ENCODE measurements at places on chromosomes 5 and 9.

DNA sequence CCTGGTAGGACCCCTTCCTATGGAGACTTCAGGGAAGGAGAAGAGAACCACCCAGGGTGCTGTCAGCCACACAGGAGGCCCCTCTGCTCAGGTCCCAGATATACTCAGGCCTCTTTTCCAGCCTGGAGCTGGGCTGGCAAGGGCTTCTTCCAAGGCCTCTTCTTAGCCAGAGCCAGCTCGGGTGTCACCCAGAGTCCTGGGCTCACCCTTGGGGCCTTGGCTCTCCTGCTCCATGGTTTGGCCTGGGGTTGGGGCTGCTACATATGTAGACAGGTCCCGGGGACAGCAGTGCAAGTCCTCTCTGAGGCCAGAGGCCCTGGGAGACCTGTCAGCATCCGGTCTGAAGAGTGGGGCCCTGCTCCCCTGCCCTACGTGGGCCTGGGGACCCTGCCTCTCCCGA is 22.8 kb downstream of the PAEP start:
- ATAC-seq: no peak

GRCh38 chr5:79992891-79993657 is 2.0 kb upstream of the MTX3 start:
- ATAC-seq: no peak

GRCh38 chr9:129342591-129343423 is 164.7 kb upstream of the IER5L start:
- ATAC-seq: no peak

DNA sequence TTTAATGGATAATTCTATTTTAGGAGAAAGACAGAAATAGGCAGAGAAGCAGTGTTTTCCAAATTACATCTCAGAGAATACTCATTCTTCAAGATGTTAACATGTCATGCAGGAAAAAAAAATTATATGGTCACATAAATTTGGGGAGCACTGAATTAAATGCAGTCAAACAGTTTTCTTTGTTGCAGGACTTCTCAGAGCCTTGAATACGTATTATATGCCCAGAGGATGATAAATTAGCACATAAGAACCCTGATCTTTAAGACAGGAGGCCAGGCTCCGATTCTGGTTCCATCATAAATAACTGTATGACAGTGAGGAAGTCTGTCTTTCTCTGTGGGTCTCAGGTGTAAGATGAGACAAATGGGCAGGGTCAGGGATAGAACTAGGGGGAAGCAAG is 41.4 kb downstream of the FAT2 start:
- ATAC-seq: no peak

GRCh38 chr5:179623906-179624741 is 653 bp upstream of the HNRNPH1 start:
- peak; percentile 35 for ATAC-seq

DNA sequence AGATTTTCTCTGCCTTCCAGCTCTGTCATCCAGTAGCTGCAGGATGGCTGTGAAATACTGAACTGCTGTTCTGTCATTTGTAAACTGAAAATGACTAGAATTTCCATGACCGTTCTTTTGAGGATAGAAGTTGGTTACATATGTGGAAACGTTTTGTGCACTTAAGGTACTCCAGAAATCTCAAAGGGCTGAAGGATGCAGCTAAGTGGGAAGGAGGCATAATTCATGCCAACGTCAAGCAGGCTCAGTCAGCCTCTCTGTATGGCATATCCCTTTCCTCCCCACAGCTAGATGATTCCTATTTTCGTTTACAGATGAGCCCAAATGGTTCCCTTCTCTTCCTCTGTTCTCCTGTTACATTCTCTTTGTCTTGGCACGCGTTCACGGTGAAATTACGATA is 257.6 kb downstream of the FBXL7 start:
- no peak for ATAC-seq

- no peak for ATAC-seq
Measured at GRCh38 chr5:64682608-64683007, 7.7 kb upstream of the SHISAL2B start.

DNA sequence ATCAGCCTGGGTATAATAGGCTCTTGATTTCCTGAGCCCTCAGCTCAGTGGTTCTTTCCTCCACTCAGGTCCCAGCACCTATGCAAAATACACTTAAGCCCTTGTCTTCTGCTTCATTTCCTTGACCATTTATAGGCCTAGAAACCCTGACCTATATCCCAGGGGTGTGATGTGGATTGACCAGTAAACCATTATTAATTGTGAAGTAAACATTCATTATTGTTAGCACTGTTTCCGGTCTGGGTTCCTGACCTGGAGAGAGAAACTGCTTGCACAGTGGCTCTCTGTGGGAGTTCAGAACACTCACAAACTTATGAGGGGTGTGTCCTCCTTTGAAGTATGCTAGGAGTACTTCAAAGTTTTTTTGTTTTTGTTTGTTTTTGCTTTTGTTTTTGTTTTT is 19.6 kb upstream of the TOMM5 start:
- no peak for ATAC-seq

DNA sequence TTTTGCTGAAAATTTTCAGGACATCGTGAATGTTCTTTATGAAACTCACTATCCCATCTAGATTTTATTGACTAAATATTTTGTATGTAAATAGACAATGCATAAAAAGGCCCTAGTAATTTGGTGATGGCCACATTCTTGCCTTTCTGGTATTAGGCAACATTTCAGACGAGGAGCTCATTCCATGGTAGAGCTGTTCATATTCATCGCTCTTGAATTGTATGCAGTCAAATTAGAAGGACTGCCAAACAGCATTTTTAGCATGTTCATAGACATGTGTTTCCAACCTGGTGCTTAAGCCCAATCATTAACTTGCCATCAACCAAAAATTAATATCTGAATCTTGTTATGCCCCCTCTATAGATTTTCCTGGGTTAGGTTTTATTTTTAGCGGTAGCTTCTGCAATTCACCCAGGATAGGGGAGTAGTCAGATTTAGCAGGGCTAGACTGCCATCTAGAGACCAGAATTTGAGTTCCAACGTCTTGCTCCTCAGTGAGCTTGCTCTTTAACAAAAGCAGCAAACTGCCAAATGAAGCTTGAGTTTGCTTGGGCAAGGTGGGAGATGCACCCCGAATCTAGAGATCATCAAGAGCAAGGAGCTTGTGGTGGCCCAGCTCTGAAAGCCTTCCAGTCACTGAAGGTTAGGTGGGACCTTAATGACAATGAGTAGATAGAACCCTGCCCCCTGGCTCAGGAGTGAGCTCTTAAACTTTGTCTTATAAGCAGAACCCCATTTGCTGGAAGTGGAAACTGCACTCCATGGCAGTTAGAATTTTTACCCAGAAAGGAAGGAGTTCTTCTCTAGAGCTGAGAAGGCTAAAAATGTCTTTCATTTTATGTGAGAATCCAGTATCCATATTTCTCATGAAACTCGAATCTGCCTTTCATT is 456.2 kb downstream of the RASEF start:
- peak; percentile 68 for ATAC-seq

DNA sequence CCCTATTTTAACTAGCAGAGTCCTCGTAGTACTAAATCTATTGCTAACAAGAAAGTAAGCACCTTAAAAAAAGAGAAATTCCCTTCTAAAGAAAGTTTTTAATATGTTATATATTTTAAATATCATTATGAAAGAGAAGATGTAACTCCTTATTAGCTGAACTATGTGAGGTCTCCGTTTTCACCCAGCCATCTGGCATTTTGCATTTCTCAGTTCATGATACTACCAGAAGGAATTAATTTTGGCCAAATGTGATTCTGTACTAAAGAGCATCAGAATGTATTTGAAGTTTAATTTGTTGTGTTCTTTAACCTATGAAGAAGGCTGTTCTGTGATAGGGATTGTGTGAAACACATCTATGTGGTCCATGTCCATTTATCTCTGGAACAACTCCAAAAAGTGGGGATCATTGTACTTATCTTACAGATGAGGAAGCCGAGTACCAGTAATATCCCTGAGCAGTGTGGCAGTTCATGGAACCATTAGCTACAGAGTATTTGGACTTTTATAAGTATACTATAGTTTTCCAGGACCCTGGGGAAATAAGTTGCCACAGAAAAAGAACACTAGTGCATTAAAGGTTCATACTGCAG is 29.8 kb downstream of the TNFAIP8 start:
- no peak for ATAC-seq

DNA sequence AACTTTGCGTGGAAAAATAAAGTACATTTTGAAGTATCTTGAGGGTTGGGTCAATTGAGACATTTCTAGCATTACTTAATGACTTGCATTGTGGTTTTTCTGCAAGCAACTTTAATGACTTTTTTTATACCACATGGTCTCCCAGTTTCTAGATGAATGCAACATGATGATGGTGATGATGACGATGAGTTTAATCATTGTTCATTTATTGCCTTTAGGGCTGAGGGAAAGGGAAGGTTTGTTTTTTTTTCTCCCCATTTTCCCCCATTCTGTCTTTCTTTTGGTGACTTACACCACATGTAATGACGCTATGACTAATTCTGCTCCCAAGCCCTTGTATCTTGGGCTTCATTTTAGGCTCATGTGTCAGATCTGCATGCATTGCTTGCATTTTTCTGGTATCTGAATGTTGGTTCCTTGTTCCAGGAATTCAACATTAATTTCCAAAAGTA is 57.7 kb upstream of the NXNL2 start:
- ATAC-seq: no peak

DNA sequence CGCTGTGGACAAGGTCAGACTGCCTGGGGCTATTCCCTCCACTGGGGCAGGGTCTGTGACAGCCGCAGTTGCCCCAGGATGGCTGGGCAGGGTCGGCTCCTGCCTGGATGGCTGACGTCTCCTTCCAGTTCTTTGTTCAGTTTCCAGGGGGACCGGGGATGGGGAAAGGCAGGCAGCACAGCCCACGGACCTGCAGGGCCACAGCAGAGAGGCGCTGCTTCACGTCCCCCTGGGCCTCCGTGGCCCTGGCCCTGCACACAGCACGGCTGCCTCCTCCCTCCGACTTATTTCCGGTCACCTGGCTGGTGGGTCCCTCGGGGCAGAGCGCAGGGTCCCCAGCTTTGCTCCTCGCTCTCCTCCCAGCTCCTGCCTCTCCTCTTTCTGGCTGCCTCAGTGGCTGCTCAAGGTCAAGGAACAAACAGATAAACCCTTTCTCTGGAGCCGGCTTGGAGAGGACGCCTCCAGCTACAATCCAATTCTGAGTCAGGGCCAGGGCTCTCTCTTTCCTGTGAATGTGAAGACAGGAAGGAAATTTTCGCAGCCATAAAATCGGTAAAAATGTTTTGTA is 169.7 kb downstream of the C9orf50 start:
- ATAC-seq: no peak

DNA sequence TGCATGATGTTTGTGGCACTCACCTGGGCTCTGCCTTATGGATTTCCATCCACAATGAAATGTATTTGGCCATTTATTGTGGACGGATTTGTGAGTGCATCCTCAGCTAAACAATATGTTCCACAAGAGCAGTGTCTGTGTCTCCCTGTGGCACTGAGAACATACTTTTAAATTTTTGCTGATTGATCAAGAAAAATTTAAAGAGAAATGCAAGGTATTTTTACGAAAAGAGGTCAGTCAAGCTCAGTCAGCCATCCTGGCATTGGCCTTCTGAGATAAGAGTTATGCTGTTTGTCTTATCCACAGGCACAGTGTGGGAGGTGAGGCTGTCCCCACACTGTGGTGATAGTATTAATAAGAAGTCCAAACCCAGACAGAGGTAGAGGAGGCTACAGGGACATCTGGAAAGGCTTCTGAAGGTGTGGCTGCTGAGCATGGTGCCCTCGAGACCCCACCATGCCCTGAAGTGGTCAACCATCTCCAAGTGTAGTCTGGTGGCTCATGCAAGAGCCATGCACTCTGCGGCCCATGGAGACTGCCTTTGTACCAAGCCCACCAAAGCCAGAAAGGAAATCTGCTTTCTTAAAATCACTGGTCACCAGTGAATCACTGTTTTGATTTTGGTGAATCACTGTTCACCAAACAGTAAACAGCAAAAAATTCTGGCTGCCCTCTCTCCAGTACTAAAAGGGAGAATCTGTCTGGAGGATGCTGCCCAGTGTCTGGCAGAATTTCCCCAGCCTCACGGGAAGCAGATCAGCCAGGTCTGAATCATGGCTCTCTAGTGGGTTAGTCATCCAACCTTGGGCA is 28.8 kb downstream of the SPOCK1 start:
- ATAC-seq: no peak

- no peak for ATAC-seq
Measured at GRCh38 chr5:141783005-141783946, 94.9 kb downstream of the PCDH1 start.

GRCh38 chr5:95916687-95917085 is 45.0 kb downstream of the ELL2 start:
- ATAC-seq: no peak

- peak; percentile 18 for ATAC-seq
Measured at GRCh38 chr5:140345919-140346347, 470 bp downstream of the HBEGF start.

DNA sequence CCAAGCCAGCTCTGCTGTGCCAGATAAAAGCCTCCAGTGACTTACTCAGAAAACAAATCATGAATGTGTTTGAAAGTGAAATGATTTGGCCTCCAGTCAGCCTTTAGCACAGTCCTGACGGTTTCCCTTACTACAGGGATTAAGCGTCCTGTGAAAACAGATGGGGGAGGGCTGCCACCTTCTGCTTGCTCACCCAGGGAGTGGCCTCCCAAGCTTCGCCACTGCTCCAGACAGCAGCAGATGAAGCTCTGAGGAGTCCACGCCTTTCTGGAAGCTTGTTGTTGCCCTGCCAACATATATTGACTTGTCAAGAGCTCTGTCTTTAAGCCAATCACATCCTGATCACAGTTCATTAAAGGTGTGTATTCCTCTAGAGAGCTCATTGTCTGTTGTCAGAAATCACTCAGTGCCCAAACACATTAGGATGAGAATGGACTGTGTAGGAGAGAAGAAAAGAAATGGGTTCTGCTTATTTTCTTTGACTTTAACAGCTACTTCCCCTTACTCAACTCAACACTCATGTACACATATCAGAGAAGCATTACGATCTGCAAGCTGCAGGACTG is 4.9 kb upstream of the FYB1 start:
- ATAC-seq: no peak

DNA sequence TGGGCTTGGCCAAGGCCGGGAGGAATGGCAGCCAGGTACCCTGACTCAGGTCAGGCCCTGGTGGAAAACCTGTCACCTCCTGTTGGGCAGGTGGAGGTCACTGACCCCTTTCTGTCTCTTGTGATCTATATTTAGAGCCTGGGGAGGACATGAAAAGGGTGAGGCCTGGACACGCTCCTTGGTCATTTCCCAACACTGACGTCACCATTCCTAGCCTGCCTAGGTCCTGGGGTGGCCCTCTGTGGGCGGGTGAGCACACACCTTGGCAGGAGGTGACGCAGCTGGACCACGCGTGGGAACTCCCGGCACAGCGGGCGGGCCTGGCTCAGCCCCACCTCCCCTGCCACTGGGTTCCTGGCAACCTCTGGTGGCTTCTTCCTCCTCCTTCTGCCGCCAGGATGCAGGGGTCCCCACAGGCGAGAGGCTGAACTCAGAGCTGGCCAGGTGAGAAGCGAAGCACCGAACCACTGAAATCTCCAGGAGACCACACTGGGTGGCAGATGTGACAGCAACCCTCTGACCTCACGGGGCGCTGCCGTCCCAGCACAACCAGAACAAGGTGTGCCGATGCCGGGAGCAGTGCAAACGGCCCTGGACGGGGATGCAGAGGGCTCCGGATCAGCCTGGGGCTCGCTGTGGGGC is 6.4 kb upstream of the RALGDS start:
- ATAC-seq: no peak

Measured in stimulated activated memory B cell treated with anti-CD40 and anti-IgM and Interleukin-4, amounts not matched to agents 10 μg/mL and 1 μg/mL and 100 μg/mL, for 72 hours (primary cell).